ENCODE measurements at places on chromosomes 7 and 10. TPM values are rescaled to one million over a fixed set of nuclear protein-coding genes. Genes with fewer than 3 reads are reported as not detected.

The OR2A25 gene
- not detected for total RNA-seq

The FOXP2 gene
- total RNA-seq = not detected

The CLCN1 gene
- not detected for total RNA-seq

The CTAGE8 gene
- total RNA-seq = 0.53 TPM

The SSC4D gene
- total RNA-seq = 1.0 TPM

The PTPN12 gene
- total RNA-seq = 5.9 TPM

The MBL2 gene
- total RNA-seq = not detected

The SNCG gene
- 0.63 TPM for total RNA-seq

The CFAP70 gene
- total RNA-seq = 0.28 TPM

The APBB1IP gene
- 44.8 TPM for total RNA-seq

The MINDY4 gene
- total RNA-seq = 1.6 TPM

The GRID1 gene
- total RNA-seq = not detected

The SLC26A3 gene
- total RNA-seq = 0.19 TPM

The PDE6C gene
- total RNA-seq = not detected

The DGKI gene
- 4.3 TPM for total RNA-seq

The HKDC1 gene
- 0.05 TPM for total RNA-seq

The KIAA1549 gene
- total RNA-seq = 0.27 TPM
